Stimulated activated CD8-positive, alpha-beta memory T cell treated with anti-CD3 and anti-CD28 coated beads, Interleukin-2, amount 100 ng/mL, for 48 hours (primary cell): ENCODE measurements at places on chromosomes 11 and 22.
A peak's percentile ranks its signal among the peaks of the same experiment; 100 is the strongest.

DNA sequence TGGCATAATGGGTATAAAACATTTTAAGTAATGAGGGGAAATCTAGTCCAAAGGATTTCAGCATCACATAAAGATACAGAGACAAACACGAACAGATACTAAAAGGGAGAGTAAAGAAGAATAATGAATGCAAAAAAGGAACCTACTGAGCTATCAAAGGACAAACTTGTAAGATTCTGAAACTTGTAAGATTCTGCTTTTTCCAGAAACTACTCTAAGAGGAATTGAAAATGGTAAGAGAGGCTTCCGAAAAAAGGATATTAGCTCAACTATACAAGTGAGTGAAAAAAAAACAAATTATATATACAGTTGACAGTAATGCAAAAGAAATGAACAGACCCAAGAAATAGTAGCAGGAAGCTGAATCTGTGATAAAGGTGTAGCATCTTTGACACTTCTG is 37.7 kb downstream of the POLD3 start:
- DNase-seq, result no peak

DNA sequence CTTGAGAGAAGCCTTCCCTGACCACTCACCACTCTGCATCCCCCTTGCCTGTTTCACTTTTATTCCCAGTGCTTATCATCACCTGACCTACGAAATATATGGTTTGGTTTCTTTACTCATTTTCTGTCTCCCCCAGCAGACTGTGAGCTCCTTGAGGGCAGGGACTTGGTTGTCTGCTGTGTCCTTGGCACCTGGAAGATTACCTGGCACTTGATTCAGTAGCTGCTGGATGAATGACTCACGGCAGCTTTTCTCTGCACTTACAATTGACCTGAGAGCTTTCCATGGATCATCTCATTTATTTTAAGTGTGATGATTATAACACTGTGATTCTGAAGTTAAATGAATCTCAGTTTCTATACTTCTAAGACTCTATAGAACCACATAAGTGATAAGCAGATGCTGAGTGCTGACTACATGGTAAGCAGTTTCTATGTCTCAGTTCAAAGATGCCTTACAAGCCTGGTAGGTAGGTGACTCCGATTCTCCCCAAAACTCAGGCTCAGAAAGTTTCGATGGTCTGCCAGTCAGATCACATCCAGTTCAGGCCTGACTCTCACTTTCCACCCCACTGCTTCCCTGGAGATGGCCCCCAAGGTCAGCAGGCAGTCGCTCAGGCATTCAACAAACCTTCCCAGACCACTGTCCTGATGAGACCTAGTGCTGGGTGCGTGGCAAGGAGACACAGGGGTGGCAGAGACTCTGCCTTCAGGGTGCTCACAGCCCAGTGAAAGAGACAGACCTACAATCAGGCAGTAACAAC is 11.6 kb downstream of the IL2RB start:
- no peak for DNase-seq

- no peak for DNase-seq
Observed at GRCh38 chr11:63639199-63639832, 25.1 kb upstream of the PLAAT3 start.

DNA sequence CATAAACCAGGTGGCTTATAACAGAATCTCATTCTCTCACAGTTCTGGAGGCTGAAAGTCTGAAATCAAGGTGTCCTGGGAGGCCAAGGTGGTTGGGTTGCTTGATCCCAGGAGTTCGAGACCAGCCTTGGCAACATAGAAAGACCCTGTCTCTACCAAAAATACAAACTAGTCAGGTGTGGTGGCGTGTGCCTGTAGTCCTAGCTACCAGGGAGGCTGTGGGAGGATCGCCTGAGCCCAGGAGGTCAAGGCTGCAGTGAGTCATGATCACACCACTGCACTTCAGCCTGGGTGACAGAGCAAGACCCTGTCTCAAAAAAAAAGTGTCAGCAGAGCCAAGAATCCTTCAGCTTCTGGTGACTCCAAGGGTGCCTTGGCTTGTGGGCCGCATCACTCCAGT is 8.9 kb upstream of the PRR5 start:
- DNase-seq, result no peak

GRCh38 chr11:86370922-86371594 is 3.6 kb upstream of the CCDC81 start:
- no peak for DNase-seq

GRCh38 chr22:27111796-27112672 is 454.6 kb downstream of the MIAT start:
- DNase-seq, result no peak

DNA sequence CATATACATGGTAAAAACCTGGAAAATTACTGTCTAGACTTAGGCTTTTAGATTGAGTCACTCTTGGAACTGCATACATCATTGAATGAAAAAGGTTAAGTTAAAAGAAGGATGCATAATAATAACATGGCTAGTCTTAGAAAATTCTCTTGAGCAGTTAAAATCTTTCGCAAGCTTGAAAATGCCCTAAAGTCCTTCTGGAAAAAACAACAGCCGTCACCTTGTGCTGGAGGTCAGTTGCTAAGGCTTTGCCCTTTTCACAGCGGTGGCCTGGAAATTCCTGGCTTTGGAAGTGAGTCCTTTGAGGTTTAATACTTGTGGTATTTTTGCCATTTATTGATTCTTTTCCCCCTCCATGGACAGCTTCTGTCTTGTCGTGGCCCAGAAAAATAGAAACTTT is 17.4 kb upstream of the FBLN1 start:
- no peak for DNase-seq

DNA sequence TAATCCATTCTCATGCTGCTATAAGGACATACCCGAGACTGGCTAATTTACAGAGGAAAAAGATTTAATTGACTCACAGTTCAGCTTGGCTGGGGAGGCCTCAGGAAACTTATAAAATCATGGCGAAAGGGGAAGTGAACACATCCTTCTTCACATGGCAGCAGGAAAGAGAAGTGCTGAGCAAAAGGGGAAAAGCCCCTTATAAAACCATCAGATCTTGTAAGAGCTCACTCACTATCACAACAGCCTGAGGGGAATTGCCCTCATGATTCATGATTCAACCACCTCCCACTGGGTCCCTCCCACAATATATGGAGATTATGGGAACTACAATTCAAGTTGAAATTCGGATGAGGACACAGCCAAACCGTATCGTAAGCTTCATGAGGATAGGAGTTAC is 3.8 kb upstream of the CYB5R2 start:
- no peak for DNase-seq

GRCh38 chr22:47762141-47762540 is 999.7 kb downstream of the TBC1D22A start:
- DNase-seq, result no peak

- DNase-seq, result no peak
Observed at GRCh38 chr11:105975128-105975527, 46.9 kb downstream of the MSANTD4 start.

- no peak for DNase-seq
Observed at GRCh38 chr11:111086058-111086457, 159.5 kb upstream of the POU2AF2 start.

- no peak for DNase-seq
Observed at GRCh38 chr11:72576661-72577060, 97.6 kb downstream of the PDE2A start.

DNA sequence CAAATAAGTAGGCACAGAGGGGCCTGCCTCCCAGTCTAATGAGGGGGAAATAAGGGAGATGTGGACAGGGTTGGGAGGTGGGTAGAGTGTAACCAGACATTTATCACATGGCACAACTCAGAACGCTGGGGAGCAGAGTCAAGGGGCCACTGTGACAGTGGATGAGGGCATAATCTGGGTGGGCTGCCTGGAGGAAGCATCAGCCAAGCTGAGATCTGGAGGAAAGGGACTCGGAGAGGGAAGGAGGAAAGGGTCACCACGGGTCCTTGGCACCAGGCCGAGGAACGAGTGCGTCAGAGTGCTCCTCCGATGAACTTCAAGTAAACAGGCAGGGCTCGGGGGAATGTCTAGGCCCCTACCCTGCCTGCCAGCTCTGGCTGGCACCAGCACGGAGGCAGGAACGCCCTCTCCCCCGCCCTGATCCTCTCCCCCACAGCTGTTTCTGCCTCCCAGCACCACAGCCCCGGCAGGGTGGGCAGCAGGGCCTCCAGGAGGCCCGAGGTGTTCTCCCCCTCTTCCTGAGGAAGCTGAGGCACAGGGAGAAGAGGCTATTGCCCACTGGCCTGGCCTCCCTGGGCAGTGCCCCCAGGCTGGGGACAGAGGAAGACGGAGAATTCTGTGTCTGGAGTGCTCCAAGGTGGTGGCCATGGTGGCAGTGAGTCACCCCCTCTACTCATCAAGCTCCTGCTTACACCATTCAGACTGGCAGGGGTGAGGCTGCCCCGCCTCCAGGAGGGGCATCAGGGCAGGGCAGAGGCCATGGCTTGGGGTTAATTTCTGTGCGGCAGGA is 4.2 kb downstream of the ALDH3B1 start:
- no peak for DNase-seq

- DNase-seq, result peak; percentile 33
Observed at GRCh38 chr11:134654161-134654915, 242.3 kb upstream of the B3GAT1 start.
